DMS79 treated with DMSO at 0.1 percent for 48 hours (cell line): ENCODE measurements at places on chromosomes 2 and 18.

- DNase-seq, result no peak
Observed at GRCh38 chr2:4217737-4218136, 514.4 kb downstream of the DCDC2C start.

DNA sequence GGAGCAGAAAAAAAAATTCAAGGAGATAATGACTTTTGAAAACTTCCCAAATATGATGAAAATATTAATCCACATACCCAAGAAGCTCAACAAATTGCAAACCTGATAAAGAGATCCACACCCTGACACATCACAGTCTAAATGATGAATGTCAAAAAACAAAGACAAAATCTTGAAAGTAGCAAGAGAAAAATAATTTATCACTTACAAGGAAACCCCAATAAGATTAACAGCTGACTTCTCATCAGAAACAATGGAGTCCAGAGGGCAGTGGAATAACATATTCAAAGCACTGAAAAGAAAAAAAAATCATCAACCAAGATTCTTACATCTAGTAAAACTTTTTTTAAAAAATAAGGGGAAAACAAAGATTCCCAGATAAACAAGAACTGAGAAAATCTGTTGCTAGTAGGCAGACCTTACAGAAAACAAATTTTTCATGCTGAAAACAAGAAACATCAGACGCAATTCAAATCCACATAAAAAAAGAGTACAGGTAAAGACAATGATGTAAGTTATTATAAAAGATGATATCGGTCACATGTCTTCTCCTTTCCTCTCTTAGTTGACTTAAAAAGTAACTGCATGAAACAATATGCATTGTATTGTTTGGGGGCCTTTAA is 21.3 kb downstream of the SLC66A2 start:
- DNase-seq, result no peak

DNA sequence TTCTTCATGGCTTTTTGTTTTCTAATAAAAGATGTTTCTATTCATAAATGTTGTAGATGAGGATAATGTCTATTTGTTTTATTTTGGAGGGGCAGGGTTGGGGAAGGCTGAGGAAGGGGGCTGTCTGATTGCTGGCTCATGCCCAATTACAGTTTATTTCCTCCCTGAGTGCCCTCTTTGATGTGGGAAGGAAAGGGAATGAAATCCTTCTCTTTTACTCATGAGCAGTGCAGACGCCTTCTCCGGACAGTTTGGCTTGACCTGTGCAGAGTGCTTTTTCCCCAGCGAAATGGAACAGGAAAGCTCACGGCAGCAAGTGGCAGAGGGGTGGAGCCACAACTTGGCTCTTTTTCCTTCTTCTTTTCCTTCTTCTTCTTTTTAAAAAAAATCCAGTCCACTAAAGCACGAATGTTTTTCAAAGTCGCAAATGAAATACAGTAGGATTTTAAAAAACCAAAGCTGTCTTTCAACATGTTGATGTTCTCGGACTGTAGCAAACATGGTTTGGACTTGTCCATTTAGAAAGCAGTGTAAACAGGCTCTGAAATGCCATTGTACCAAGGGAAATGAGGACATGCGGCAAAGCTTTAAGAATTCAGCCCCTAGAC is 34.5 kb downstream of the RAB31 start:
- DNase-seq, result no peak

GRCh38 chr2:127853671-127854070 is 4.3 kb downstream of the POLR2D start:
- no peak for DNase-seq

GRCh38 chr2:34899079-34899478 is 1300.0 kb upstream of the FAM98A start:
- DNase-seq, result no peak

GRCh38 chr18:46366751-46367376 is 262.7 kb downstream of the HAUS1 start:
- peak; percentile 5 for DNase-seq

GRCh38 chr2:62158444-62159121 is 37.3 kb upstream of the B3GNT2 start:
- DNase-seq, result no peak

GRCh38 chr2:47174733-47175361 is 19.7 kb upstream of the STPG4 start:
- peak; percentile 80 for DNase-seq

- DNase-seq, result no peak
Observed at GRCh38 chr2:213149949-213150314, 1.5 kb downstream of the IKZF2 start.

DNA sequence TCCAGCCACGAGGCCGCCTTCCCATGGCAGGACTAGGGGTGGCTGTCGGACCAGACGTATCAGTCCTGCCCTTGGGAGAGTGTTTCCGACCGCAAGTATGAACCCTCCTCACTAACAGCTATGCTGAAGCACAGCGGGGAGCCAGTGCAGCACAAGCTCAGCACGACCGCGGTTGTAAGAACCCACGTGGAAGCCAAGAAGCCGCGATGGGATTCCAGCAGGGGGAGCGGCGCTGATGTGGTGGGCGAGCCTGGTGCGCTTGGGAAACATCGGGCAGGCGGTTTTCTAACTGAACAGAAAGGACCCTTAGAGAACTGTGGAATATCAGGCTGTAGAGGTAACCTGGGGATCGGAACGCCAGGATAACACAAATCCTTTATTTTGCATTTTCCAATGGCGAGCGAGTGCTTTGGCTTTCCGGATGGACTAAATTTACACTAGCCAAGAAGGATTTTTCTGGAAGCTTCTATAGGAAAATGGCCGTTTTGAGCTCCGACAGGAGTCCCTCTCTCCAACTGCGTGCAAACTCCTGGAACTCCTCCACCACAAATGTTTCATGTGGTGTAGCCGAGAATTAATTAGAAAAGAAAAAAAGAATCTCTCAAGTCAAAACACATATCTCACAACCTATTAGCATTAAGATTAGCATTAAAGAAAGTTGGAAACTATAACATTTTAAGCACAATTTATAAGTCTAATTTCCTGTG is 132.0 kb upstream of the MYCN start:
- no peak for DNase-seq
